CD4-positive, alpha-beta T cell treated with Interleukin-6 at 100 ng/mL for 8 hours (primary cell): ENCODE measurements at places on chromosomes 16 and 17.

- DNase-seq, result no peak
Observed at GRCh38 chr17:81804559-81805399, 829 bp downstream of the GCGR start.

DNA sequence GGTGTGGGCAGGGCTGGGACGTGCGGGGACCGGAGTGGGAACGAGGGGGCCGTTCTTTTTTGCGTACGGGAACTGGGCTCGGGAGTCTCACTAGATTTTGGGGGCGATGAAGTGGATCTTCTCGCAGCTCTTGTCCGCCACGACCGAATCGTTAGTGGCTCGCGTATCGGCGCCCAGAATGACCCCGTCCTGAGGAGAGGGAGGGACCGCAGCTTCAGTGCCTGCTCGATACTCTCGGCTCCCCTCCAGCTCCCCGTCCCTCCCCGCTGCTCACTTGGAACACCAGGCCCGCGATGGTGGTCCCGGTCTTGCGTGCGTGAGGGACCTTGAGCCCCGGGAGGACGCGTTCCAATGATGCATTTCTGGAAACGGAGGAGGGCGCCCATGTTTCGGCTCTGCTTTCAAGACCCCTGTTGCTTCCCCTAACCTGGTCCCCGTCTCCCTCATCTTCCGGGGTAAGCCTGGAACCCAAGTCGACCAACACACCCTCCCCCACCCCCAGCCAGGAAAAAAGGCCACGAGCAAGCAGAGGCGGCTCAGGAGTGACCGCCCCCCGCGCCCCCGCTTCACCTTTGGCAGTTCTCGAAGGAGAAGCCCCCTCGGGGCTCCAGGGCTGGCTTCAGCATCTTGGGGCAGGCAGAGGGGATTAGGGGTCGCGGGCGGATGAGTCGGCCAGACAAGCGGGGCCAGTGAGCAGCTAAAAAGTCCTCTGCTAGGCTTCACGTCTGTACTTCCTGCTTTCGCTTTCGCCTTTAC, at the start of gene PSMB10:
TSS of gene PSMB10 (minus strand) at position 727 of the 756 bp plus-strand sequence. CDS start at position 626, 101 bp downstream.
- no peak for DNase-seq

- no peak for DNase-seq
Observed at GRCh38 chr17:35713069-35713728, 18.2 kb upstream of the RASL10B start.

GRCh38 chr17:78583091-78583490, 5.9 kb upstream of the DNAH17 start:
- DNase-seq, result no peak

- DNase-seq, result no peak
Observed at GRCh38 chr17:55275894-55276804, 11.4 kb downstream of the HLF start.
